ENCODE measurements at places on chromosomes 7 and 10.

GRCh38 chr7:50302486-50303334, 1.8 kb upstream of the IKZF1 start:
- DNase-seq, result no peak

DNA sequence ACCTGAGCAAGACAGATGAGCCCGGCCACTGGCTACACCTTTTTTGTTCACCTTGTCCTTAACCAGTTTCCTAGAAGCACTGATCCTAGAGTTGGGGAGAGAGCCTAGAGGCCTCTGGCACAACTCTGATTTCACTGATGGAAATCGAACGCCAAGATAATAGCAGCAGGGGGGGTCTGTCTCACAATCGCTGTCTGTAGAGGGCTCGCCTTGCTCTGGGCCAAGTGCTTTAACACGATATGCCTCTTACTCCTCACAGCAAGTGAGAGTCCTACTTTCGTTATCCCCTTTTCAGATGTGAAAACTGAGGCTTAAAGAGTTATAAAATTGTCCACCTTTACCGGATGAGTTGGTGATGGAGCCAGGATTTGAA, 472 bp downstream of the RASSF4 start:
- DNase-seq, result no peak

DNA sequence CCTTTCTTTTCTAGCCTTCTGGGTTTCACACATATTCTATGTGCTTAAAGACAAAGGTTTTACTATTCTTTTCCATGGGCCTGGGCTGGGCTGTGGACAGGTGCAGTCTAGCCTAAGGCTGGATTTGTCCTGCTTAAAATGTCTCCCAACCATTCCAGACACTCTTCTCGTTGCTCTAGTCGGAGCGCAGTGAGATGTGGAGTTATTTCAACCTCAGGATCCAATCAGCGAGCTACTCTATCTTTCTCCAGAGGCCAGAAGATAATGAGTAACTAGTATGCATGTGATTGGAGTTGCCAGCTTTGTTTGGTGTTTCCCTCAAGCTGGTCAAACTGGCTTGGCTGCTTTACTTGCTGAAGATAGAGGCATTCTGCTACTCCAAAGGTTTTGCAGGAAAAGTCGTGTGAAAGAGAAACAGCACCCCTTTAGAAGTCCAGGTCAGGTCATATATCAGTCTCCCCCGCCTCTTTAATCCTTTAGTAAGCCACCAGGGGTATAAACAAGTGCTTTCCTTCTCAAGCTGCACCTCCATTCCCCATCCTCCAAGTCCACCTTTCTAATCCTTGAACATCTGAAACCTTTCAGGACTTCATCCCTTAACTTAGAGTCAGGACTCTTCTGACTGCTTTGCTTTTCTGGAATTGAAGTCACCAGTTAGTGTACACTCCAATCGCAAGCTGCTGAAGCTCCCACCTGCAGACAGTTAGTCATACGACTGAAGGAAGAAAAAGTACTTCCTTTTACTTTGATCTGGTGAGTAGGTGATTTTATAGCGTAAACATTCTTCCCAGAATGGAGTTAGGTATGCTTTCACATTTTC, 78.8 kb downstream of the DNMBP start:
- no peak for DNase-seq

- no peak for DNase-seq
Measured at GRCh38 chr7:150357771-150358427, 10.7 kb upstream of the REPIN1 start.

DNA sequence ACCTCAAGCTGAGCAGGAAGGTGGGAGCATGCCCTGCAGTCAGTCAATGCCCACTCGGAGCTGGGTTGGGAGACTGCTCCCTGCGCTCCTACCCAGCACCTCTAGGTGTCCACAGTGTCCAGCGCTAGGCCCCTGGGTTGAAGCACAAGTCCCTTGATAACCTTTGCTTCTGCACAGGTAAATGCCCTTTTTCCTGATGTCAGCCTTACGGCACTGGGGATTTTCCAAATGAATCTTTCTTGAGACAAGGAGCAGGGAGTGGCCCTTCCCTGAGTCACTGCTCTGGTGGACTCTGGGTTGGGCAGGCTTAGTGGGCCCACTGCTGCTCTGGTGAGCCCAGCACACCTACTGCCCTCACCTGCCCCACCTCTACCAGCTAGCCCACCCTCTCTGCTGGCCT, 61.9 kb upstream of the OPN4 start:
- DNase-seq, result no peak

DNA sequence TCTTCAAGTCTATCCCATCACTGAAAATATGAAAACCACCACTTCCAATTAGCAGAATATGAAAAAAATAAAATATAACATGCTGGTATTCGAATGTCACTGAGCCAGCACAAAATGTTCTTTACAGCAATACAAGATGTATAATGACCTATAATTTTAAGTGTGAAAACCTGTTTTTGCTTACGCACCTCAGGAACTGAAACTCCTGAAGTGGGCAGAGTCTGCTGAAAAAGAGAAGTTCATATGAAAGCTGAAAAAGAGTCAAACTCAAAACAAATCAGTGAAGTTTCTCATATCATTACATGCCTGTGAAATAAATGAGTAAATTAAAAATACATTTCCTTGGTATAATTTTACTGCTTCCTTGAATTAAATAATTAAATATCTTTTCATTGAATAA, 272.5 kb downstream of the DGKB start:
- no peak for DNase-seq

- DNase-seq, result no peak
Measured at GRCh38 chr7:36202398-36202797, 49.3 kb downstream of the EEPD1 start.

DNA sequence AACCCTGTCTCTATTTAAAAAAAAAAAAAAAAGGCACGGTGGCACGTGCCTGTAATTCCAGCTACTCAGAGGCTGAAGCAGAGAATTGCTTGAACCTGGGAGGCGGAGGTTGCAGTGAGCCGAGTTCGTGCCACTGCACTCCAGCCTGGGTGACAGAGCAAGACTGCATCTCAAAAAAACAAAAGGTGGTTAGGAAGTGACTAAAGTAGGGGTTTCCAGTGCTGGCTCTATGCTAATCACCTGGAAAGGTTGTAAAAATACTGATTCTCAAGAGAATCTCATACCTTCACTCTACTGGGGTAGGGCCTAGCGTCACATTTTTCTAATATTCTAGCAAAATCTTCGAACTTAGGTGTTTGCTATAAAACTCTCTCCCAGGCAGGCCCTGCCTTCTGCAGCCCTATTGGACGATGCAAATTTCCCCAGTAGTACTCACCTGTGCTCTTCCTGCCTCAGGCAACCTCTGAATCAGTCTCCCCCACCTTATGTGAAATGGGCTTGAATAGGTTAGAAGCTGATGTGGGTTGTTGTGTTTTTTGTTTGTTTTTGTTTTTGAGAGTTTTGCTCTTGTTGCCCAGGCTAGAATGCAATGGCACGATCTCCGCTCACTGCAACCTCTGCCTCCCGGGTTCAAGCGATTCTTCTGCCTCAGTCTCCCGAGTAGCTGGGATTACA, 3.5 kb downstream of the ZP3 start:
- DNase-seq, result no peak

- DNase-seq, result no peak
Measured at GRCh38 chr10:97590748-97591495, 1.4 kb downstream of the C10orf62 start.

DNA sequence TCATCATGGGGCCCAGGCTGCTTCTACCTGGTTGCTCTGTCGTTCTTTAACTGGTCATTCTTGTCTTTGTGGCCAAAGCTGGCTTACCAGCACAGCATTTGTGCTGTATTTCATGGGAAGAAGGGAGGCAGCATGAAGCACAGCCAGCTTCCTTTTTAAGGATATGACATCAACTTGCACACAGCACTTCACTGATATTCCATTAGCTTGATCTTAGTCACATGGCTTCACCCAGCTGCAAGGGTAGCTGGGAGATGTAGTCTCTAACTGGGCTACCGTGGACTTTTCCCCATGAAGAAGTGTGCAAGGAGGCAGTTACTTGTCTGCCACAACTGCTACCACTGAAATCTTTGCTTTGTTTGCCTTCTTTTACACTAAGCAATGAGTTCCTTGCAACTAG, 525.2 kb downstream of the LRMDA start:
- no peak for DNase-seq

DNA sequence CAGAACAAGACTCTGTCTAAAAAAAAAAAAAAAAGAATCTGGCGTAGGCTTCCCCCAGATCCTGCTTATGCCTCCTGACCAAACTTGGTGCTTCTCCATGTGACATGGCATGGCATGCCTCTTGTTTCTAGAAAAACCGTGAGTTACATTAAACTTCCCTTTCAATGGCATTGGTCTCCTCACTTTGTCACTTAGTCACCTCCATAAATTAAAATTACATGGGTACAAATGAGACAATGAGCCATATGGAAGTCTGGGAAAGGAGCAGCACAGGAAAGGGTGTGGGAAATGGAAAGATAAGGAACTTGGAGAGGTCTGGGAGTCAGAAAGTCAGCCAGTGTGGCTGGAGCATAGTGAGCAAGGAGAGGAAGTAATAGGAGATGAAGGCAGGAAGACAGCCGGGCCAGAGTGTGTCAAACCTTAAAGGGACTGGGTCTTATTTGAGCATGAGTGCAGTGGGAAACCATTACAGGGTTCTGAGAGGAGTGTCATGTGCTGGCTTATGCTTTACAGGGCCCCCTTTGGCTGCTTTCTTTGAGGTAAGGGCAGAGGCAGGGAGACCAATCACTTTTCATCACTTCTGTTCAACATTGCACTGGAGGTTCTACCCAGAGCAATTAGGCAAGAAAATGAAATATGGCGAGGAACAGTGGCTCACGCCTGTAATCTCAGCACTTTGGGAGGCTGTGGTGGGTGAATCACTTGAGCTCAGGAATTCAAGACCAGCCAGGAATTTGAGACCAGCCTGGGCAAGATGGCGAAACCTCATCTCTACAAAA, 21.3 kb upstream of the ZMIZ2 start:
- DNase-seq, result peak; percentile 26

DNA sequence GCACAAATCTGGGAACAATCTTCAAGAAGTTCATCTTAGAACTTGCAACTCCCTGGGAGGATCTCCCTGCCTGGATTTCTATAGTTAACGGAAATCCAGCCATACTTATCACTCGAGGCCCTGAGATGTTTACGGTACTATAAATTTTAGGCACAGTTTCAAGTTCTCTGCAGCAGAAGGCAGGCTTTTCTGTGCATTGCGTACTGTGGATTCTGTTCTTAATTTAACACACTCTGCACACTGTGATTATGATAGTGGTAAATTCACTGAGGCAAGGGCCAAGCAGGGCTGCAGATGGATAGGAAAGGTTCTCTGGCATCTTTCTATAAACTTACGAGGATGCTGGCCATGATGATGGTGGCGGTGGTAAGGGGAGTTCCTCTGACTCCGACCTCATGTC, 10.6 kb downstream of the INHBA start:
- no peak for DNase-seq

GRCh38 chr10:58457761-58458616, 54.7 kb upstream of the BICC1 start:
- no peak for DNase-seq
